ENCODE measurements at places on chromosomes 1 and 21.

GRCh38 chr1:89022167-89022959 is at the start of gene GBP3:
Gene GBP3, minus strand, starts transcription at chr1:89022866. Its CDS starts 2,145 bp downstream, at chr1:89020721.
- no peak for DNase-seq

DNA sequence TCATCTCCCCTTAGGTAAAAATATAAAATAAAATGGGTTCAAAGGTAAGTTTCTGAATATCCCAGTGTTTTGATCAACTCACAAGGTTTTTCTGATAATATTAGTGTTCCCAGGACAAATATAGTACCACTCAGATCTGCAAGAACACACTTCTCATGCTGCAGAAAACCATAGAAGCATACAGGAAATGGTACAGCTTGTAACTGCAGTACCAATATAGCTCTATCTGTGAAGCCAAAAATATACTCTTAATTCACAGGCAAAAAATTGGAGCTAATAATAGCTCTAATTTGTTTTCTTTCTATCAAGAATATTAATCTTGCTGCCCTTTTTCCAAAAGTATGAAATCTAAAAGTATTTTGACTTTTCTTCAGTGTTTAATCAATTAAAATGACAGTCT is 13.2 kb downstream of the VPS45 start:
- no peak for DNase-seq

- DNase-seq: no peak
Measured at GRCh38 chr1:112418099-112418892, 22.3 kb downstream of the CTTNBP2NL start.

- no peak for DNase-seq
Measured at GRCh38 chr21:39641827-39642450, 29.2 kb downstream of the B3GALT5 start.

- DNase-seq: no peak
Measured at GRCh38 chr1:55610203-55610602, 395.0 kb upstream of the USP24 start.

DNA sequence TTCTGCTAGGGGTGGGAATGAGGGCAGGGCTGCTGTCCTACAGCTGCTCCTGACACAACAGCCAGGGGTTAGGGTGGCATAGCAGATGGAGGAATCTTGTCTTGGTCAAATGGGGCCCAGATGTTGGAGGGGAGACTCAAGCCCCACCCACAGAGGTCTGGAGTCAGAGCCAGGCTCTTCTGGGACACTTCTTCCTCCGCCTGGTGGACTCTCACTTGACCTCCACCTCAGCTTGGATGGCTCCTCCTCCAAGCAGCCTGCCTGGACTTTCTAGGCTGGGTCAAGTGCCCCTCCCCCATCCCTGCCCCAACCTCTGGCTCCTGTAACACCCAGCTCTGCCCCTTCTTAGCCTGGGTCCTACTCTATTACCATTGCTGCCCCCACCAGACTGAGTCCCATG is 35.5 kb downstream of the EPHA2 start:
- DNase-seq: no peak

DNA sequence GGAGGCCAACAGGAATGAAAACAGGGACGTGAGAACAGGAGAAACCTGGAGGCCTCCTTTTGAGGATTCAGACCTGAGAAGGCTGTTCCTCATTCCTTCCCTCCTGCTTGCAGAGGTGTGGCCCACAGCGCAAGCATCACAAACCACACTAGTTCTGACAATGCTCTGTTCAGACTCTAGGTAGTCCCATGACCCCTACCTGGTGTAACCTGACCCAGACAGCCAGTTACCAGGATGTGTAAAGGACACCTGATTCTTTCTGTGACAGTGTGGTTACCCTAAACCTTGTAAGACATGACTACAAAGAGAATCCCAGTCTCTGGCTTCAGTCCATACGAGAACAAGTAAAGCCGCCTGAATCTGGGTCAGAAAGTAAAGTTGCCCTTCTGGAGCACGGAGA is 3.2 kb downstream of the MECR start:
- no peak for DNase-seq

DNA sequence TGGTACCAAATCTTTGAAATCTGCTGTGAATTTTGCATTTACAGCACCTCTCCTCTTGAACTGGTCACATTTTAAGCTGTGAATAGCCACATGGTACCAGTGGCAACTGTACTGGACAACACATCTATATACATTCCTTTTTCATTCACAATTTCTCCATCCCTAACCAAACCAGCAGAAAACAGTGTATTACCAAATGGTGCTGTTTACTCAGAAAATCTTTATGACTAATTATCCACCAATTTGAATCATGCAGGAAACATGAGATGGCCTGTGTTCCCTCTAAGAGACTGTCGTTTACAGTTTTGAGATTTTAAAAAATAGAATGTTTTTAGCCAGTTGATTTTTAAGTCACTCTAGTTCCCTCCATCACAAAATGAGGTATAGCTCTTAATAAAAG is 17.6 kb upstream of the CCT8 start:
- no peak for DNase-seq

DNA sequence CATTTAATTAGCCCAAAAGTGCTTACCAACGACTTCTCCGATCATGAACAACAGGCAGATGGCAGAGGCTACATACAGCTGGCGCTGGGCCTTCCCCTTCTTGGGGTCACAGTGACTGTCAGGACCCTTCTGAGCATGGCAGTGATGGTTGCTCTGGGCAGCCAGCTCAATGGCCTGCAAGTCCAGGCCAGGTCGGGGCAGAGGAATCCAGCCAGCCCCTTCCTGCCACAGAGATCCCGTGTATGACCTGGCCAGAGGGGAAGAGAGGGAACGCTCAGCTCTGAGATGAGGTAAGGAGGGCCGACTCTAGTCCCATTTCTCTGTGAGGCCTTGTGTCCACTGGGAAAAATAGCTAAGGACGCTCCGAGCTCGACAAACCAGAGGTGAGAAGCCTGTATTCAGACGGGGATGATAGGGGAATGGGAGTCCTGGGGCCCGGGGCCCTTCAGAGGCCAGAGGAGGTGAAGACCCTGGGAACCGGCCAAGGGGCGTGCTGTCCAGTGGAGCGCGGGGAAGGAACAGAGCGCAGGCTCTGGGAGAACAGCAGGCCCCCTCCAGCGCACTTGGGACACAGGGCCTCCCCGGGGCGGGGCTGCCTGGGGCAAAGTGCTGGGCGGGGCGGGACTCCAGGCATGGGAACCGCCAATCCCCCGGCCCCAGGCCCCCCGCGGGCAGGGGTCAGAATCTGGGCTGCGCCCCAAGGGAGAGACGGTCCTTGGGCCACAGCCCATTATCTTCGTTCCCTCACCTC is 772 bp downstream of the SLC30A2 start:
- no peak for DNase-seq

- DNase-seq: no peak
Measured at GRCh38 chr1:47436979-47437446, 831 bp upstream of the FOXD2 start.

- DNase-seq: no peak
Measured at GRCh38 chr1:185996211-185996610, 262.0 kb downstream of the HMCN1 start.

DNA sequence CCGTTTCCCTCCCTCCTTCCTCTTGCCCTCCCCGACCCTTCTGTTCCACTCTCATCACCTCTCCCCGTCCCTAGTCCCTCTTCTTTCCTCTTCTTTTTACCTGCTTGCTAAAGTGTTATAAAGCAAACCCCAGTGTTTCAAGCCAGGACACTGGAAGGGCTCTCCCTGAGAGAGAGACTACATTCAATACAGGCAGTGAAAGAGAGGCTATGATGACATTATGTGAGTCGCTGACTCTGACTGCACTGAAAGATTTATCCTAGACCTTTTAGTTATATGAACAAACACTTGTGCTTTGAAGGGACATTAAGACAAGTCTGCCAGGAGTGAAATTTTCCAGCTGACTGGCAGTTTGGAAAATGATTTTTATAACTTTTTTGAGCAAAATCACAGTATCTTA is 155.7 kb downstream of the S1PR1 start:
- DNase-seq: no peak

DNA sequence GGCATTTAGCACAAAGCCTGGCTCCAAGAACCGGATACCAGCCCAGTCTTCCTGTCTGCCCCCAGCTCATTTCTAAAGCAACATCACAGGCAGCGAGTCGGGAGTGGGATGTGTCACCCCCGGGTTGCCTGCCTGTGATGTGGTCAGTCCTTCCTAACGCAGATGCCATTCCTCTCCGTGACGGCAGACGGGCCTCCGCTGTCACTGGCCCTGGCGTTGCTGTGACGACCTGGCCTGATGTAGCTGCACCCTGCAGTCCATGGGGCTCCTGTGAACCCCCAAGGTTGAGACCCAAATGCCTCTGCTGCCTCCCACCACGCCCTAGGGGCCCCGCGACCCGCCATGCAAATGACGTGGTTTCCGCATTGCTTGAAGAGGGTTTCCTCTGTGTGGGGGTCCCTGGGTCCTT is 12.3 kb downstream of the TNFRSF1B start:
- DNase-seq: peak; percentile 78

GRCh38 chr1:156217871-156218270 is 5.1 kb downstream of the PMF1 start:
- DNase-seq: no peak

GRCh38 chr1:27298632-27299384 is 23.2 kb upstream of the TMEM222 start:
- DNase-seq: no peak

DNA sequence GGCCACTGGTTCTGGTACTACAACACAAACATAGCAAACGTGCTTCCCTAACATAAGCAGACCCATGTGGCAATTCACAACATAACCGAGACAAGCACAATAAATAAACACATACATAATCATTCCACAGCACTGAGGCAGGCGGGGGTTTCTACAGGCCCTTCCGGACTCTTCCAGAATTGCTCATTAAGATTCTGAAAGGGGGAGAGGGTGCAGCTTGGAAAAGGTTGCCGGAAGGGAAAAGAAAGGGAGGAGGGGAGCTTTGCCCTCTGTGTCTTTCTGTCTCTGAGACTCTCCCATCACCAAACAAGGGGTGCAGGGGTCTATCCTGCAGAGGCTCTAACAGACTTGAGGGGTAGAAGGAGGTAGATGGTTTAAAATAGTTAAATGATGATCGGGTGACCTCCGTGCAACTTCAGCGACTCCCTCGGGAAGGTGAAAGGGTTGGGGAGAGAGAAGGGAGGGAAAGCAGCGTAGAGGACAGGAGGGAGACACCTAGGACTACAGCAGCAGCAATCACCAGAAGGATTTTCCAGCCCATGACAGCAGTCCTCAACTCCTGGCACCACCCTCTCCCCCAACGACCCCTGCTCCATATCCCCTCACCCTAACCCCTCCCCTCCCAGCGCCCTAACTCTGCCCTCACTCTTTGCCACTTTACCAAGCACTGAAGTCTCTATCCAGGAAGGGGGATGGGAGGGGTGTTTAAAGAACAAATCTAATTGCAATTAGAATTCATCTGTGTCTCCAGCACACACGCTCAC is 365.5 kb upstream of the ESRRG start:
- DNase-seq: no peak

GRCh38 chr21:43273016-43273707 is 104.4 kb downstream of the CRYAA start:
- no peak for DNase-seq

DNA sequence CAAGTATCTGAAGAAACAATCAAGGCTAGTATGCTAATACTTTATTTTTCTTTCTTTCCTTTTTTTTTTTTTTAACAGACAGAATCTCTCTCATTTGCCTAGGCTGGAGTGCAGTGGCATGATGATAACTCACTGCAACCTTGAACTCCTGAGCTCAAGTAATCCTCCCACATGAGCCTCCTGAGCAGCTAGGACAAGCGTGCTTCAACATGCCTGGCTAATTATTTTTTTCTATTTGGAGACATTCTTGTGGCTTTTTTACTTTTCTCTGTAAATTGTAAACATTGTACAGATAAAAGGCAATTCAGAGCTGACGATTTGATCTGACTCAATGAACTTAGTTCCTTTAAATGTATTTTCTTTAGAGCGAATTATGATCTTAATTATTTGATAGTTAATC is 41.4 kb downstream of the CCDC18 start:
- no peak for DNase-seq

- no peak for DNase-seq
Measured at GRCh38 chr1:159900086-159900680, at the start of gene CFAP45. Gene CFAP45, minus strand, starts transcription at chr1:159900165. Its CDS starts 67 bp downstream, at chr1:159900098.

- DNase-seq: no peak
Measured at GRCh38 chr1:64410217-64410616, 59.7 kb upstream of the CACHD1 start.

DNA sequence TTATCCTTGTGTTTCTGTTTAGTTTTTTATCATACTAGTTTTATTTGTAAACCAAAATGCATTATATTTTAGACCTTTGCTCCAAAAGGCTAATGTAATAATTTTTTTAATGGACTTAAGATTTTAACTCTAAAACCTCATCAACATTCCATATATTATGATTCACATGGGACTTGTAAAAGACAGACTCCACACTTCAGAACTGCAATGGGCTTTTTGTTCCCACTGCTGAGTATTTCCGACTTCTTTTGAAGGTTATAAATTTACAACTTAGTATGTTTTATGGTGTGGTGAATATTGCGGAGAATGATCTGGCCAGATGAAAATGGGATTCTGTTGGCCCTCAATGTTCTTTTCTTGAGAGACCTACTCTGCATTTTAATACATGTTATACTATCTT is 678.5 kb downstream of the USP25 start:
- no peak for DNase-seq

DNA sequence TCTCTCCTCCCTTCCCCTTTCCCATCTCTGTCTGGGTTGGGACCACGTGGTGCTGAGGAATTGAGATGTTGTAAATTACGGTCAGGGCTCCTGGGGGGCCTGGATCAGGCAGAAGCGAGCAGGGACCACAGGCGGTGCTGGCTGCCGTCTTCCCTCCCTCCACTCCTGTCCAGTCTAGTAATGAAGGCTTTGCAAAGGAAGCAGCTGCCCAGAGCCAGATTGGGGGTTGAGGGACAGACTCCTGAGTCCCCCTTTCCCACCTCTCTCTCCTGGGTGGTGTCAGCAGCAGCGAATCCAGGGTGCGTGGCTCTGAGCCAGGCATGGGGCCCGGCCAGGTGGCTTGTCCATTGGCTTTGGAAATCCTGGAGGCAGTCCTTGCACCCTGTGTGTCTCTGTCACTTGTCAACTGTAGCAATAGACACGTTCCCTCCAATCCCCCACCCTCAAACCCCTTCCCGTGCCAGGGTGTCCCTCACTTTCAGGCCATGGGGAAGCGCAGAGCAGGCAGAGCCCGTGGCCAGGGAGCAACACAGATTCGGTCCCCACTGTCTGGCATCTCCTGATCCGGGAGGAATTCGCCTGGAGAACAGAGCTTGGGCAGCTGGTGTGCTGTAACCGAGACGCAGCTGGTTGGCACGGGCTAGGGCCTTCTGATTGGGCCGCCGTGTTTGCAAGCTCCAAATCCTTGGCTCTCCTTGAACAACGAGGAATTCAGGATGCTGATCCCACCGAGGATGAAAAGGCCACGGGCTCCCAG is 64.8 kb upstream of the WNT4 start:
- DNase-seq: no peak
